ENCODE measurements at places on chromosomes 1 and 21.
A peak's percentile ranks its signal among the peaks of the same experiment; 100 is the strongest.

GRCh38 chr1:87146538-87146937 is 182.1 kb upstream of the LMO4 start:
- no peak for DNase-seq

- no peak for DNase-seq
These were observed 54.6 kb upstream of the ECE1 start for GRCh38 chr1:21344750-21345443.

GRCh38 chr1:156664046-156664766 is 13.0 kb downstream of the NES start:
- no peak for DNase-seq

GRCh38 chr1:225657462-225657989 is 4.6 kb upstream of the ENAH start:
- peak; percentile 66 for DNase-seq

DNA sequence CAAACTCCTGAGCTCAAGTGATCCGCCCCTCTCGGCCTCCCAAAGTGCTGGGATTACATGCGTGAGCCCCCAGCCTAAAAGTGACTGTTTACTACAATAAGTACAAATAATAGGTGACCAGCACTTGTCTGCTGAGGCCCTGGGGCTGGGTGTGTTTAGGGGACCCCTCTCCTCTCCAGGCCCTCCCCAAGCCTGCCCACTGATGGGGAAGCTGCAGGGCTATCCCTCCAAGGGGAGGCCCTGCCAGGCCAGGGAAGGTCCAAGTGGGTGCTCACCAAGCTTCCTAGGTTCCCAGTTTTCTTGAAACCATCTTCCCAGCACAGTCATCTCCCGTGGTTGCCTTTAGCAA is 60.7 kb downstream of the H3-3A start:
- no peak for DNase-seq

GRCh38 chr1:97920276-97920831 is 480 bp downstream of the DPYD start:
- DNase-seq = no peak
